Hippocampal formation (tissue), 2 donors: ENCODE measurements at places on chromosomes 4 and X.

DNA sequence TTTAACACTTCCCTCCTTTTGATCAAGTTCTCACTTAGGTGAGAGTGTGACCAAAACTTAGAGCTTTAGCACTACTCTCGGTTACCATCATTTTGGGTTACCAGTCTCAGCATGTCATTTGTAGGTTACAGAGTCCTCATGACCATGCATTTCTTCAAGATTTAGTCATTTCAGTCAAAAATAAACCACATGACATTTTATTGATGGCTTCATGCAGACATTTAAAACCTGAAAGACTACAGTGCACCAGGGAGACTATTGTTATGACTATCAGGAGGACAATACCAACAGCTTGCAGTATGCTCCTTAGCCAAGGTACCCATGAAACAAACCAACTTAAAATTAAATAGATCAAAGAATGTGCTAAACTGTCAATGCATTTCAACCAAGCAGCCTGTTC, 498.1 kb upstream of the FSTL5 start:
- DNase-seq: no peak

DNA sequence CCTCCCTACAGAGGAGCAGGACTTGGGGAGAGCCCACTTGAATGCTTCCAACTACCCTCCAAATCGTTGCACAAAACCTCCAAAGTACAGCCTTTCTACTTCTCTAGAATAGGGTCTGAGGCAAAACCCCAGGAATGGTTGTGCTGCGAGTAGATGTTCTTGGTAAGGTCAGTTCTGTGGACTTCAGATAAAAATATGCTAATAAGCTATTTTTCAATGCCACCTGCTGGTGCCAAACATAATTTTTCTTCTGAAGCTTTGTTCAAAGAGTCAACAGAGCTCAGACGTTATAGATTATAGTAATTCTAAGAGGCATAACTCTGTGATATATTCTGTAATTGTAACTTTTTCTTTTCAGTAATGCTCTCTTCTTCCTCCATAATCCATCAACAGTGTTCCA, 425.7 kb downstream of the GPAT3 start:
- no peak for DNase-seq

DNA sequence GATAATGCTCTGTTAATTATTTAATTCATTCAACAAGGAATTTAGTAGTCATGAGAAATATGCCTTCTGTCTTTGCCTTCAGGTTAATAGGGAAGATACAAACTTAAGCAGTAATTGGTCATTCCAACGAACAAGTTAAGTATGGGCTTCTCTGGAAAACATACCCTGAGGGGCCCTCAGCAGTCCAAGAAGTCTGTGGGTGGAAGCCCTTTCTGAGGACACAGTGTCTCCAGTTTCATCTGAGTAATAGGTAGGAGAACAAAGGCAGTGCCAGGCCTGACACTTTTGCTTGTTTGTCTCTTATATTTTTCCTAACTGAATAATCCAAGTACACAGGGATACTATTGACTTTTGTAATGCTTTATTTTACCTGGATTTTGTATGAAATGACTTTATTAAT, 262.5 kb downstream of the FBXW7 start:
- no peak for DNase-seq

- DNase-seq: no peak
Observed at GRCh38 chr4:41069838-41070237, 144.5 kb downstream of the APBB2 start.

- no peak for DNase-seq
Observed at GRCh38 chr4:90120037-90120436, 7.2 kb upstream of the CCSER1 start.

- no peak for DNase-seq
Observed at GRCh38 chr4:151809716-151810115, 48.9 kb upstream of the GATB start.

DNA sequence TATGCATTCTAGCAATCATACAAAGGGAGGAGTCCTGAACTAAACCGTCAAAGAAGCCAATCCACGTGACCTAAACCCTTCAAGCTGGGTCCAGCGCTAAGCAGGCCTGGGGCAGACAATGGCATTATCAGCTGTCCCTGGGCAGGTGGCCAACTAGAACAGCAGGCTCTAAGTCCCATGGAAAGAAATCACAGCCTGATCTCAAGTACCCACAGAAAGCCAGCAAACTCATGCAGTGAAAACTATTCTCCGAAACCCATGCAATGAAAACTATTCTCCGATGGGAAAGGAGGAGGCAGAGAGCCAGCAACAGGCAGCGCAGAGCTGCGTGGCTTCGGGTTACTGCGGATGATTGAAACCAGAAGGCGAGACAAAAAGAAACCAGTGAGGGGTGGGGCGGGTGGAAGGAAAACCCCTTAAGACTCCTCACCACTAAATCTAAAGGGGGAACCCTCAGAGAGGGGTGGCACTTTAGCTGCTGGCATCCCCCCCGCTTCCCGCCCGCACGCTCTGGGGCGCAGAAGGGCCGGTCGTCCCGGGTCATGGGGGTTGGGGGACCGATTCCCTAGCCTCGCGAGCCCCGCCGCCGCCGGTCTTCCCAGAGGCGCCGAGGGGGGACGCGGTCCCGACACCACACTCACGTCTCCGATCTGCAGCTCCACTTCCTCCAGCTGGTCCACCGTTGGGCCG, 567 bp downstream of the C4orf46 start:
- DNase-seq: peak; percentile 12

DNA sequence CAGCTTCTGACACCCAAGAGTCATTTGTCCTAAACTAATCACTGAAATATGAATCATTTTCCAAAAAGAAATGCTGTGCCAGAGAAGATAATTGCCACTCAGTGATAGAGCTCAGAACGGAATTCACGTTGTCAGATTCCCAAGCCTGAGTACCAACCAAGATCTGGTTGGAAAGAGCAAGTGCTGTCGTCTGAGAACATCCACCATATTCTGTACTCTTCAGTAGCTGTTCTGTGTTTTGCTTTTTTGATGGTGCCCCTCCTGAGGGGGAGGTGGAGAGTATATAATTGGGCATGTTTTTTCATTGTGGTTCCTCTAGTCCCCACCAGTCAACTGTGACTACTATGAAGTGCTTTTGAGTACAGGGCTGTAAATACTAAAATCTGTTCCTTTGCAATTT, 13.2 kb downstream of the RUFY3 start:
- DNase-seq: no peak
